ENCODE measurements at places on chromosomes 13 and 19.

- no peak for DNase-seq
These were observed 988.0 kb downstream of the PCDH17 start for GRCh38 chr13:58619396-58620113.

DNA sequence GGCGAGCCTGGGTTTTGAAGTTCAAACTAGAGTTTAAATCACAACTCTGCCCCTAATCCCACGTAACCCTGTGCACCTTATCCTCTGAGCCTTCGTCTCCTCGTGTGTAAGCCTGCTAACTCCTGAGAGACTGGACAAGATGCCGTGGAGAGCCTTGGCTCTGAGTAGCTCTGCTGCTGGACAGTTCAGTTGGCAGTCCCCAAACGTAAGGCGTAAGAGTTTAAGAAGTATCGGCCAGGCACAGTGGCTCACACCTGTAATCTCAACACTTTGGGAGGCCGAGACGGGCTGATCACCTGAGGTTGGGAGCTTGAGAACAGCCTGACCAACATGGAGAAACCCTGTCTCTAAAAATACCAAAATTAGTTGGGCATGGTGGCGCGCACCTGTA, 4.7 kb upstream of the CD79A start:
- no peak for DNase-seq

DNA sequence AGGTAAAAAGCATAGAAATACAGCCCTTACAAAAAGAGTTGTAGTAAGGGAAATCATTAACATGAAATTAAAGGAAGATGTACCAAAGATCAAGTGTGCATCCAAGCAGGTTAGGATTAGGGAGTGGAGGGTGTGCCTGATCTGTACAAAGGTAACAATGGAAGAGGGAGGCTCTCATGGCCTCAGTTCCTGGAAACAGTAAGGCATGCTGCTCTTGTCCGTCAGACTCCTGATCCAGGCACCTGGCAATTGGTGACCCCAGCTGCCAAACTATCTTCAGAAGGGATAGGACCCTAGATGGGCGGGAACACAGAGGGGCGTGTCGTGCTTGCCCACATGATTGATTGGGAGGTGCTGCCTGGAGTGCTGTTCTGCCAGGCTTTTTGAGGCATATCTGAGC, 4.5 kb downstream of the TEX26 start:
- no peak for DNase-seq

- no peak for DNase-seq
These were observed 29.8 kb upstream of the IL17D start for GRCh38 chr13:20673715-20674114.

- no peak for DNase-seq
These were observed 138.5 kb downstream of the RBM26 start for GRCh38 chr13:79267560-79267959.

DNA sequence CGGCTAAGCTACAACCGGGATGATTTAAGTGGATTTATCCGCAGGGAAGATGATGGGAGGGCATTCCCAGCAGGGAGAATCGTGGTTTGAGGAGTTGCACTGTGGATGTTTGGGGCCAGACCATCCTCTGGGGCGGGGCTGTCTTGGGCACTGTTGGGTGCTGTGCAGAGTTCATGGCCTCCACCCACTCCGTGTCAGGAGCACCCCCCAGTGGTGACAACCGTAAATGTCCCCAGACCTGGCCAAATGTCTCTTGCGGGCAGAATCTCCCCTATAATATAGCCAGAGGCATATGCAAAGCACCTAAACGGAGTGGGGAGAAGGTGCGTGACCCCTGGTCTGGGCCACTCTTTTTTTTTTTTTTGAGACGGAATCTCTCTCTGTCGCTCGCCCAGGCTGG, 40.2 kb downstream of the SMIM24 start:
- peak; percentile 51 for DNase-seq

GRCh38 chr13:61410669-61411297, 4.9 kb downstream of the PCDH20 start:
- DNase-seq, result no peak

GRCh38 chr13:104592545-104593250, 1526.5 kb upstream of the SLC10A2 start:
- DNase-seq, result no peak

DNA sequence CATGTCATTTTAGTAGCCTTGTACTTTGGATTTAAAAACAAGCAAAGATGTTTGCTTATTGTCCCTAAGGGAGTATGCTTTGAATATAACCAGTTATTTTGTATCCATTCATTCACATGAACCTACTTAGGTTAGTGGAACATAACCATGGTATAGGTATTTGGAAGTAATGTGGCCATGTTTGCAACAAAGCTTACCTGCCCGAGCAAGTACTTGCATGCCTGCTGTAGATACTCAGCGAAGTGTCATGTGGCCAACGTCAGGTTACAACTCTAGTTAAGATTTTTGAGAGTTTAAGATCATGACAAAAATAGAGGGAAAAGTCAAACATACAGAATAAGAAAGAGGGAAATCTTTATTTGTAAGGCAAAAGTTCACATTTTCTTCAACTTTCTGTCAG, 57.2 kb downstream of the COG6 start:
- DNase-seq, result no peak

GRCh38 chr19:23305555-23305954, 55.4 kb upstream of the ZNF724 start:
- no peak for DNase-seq

All from inflammatory macrophage treated with lipopolysaccharide for 1 hour (primary cell).